Mononuclear cell (primary cell): ENCODE measurements at places on chromosomes 12 and 14. TPM values are rescaled to one million over a fixed set of nuclear protein-coding genes. Genes with fewer than 3 reads are reported as not detected.

The PCNX1 gene
- 142 TPM for total RNA-seq

The ZCCHC8 gene
- 52.9 TPM for total RNA-seq

The FAM222A gene
- 1.0 TPM for total RNA-seq

The HAL gene
- total RNA-seq, result 2.1 TPM

The DGKA gene
- total RNA-seq, result 329 TPM

The TPPP2 gene
- not detected for total RNA-seq

The ITPK1 gene
- total RNA-seq, result 35.9 TPM

The BHLHE41 gene
- 0.10 TPM for total RNA-seq

The KRT75 gene
- not detected for total RNA-seq

The PLA2G1B gene
- total RNA-seq, result 0.31 TPM

The RPGRIP1 gene
- 0.42 TPM for total RNA-seq

The NRDE2 gene
- total RNA-seq, result 15.0 TPM

The BRMS1L gene
- total RNA-seq, result 6.7 TPM
